ENCODE measurements at places on chromosomes 1 and 21.

DNA sequence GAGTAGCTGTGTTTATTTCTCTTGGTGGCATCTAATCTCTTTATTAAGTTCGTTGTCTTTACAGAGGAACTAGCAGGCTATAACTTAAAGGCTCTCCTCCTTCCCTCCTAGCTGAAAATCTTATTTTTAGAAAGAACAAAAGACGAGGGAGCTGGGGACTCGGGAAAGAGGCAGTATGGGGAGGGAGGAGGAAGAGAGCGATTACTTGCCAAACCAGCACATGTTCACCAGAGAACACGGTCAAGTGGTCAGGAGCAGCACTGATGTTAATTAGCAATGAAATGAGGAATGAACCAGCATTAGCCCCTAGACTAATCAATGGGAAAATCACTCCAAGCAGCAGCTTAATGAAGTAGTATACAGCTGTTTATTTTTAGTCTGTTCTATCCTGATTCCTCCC lies 171.3 kb upstream of the ESRRG start:
- no peak for DNase-seq

DNA sequence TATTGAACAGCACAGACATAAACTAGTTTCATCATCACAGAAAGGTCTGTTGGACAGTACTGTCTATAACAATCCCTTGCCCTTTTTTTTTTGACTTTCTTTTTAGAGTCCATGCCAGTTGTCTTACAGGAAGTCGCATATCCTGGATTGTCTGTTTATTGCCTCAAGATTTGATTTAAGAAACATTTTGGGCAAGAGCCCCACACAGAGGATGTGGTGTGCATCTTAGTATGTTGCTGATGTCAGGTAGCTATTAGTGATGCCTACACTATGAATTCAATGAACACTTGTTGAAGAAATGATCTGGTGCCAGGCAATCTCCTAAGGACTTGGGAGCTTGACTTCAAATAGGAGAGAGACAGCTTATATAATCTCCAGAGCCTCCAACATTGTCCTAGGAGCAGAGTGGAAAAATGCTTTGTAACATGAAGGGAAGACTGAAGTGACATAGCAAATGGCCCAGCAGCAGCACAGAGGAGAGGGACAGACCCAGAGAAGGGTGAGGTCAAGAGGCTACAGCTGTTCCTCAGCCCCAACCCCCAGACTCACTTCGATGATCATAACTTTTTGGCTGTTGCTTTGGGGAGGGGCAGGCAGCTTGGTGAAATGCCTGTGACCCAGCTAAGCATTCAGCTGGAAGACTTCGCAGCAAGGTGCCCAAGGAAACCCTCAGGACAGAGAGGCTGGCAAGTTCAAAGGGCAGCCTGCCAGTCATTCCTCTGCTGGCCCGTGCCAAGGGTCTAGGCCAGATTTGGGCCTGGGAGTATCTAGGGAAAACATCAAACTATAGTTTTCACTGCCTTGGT lies 7.5 kb upstream of the RAB29 start:
- no peak for DNase-seq

- no peak for DNase-seq
Observed at GRCh38 chr1:221718381-221719277, 23.3 kb downstream of the DUSP10 start.

- DNase-seq: no peak
Observed at GRCh38 chr21:29454179-29454578, 155.5 kb downstream of the BACH1 start.

DNA sequence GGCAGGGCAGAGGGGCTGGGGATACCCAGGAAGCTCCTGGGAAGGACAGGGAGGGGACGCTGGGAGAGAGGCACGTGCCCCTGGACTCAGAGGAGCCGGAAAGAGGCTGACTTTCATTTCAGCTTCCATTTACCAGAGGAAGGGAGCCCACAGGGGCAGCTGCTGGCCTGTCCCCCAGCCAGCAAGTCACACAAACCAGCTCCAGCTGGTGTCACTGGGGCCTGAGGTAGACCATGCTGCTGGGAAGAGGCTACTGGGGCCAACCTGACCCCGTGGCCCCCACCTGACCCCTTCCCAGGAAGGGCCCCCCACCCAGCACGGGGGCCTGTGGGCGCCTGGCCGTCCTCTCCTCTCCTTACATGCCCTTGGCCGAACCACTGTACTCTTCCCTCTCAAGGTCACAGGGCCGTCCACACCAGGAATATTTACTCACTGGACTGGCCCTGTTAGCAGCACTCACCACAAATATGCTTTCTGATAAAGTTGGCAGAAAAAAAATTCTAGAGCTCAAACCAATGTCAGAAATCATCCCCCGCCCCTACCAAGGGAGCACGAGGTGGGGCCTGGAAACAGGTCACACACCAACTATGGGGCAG lies 110.5 kb downstream of the CASZ1 start:
- DNase-seq: no peak

GRCh38 chr1:8810987-8811386 lies 6.5 kb downstream of the RERE start:
- DNase-seq: no peak

- DNase-seq: no peak
Observed at GRCh38 chr1:229243638-229244037, 27.3 kb upstream of the RAB4A start.

- DNase-seq: no peak
Observed at GRCh38 chr1:151062741-151063371, 2.7 kb downstream of the MLLT11 start.

- DNase-seq: no peak
Observed at GRCh38 chr1:231855926-231856325, 229.3 kb downstream of the DISC1 start.

- DNase-seq: no peak
Observed at GRCh38 chr1:117286145-117286544, 75.4 kb upstream of the VTCN1 start.

DNA sequence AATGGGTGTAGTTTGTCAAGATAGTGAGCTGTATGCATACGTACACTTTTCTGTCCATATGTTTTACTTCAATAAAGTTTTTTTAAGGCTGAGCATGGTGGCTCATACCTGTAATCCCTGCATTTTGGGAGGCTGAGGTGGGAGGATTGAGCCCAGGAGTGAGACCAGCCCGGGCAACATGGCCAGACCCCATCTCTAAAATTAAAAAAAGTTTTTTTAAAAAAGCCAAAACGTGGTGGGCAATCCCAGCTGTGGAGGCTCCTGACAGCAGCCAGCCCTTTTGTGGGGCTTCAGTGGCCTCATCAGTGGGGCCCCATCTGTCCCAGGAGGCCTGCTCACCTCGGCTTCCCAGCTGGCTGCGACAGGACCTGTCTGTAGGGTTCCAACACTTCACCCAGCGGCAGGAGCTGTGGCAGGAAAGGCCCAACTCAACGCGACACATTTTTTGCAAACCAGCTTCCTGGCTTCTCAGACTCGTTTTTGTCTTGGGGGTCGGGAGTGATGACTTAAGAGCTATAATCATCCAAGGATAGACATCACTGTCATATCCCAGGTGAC lies 56.9 kb upstream of the LBR start:
- no peak for DNase-seq

DNA sequence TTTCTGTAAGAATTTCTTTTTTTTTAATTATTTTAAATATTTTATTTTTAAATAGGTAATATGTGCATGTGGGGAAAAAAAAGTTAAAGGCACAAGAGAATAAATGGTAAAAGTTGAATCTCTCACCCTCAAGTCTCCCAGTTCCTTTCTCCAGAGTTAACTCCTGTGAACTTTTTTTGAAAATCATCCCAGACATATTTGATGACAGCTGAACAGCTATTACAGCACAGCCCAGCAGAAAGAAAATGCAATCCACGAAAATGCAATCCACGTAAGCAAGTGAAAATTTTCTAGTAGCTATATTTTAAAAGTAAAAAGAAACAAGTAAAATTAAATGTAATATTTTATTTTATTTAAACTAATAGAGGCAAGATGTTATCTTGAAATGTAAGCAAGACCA lies 310.0 kb upstream of the RUNX1 start:
- no peak for DNase-seq

- no peak for DNase-seq
Observed at GRCh38 chr21:41074396-41075184, 93.4 kb upstream of the BACE2 start.

- no peak for DNase-seq
Observed at GRCh38 chr1:8010080-8010664, 15.9 kb downstream of the ERRFI1 start.

DNA sequence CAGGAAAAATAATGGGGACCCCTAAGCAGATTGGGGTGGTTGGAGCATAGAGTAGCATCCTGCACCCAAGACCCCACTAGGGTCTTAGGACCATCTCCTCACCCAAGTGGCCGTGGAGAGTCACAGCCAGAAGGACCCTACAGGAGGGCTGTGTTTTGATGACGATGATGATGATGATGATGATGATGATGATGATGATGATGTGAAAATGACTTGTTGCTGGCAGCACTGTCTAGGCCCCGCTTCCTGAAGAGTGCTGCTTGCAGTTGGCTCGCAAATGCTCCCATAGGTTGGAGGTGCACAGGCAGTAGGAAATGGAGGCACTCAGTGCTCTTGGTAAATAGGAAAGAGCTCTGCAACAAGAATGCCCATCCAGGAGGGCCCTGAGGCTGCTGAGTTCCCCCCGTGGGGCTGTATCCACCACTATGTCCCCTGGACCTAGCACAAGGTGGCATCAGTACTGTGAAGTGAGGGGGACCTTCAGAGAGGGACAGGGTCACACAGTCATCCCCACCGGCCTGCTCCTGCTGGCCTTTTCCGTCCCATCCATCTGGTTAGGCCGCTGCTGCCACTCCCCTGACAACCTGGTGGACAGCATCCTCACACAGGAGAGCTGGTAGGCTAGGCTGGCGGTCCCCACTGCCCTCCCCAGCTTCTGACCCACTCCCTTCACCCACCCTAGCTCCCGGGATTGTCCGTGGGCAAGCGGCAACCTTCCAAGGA lies 139.6 kb downstream of the FOXD2 start:
- no peak for DNase-seq

DNA sequence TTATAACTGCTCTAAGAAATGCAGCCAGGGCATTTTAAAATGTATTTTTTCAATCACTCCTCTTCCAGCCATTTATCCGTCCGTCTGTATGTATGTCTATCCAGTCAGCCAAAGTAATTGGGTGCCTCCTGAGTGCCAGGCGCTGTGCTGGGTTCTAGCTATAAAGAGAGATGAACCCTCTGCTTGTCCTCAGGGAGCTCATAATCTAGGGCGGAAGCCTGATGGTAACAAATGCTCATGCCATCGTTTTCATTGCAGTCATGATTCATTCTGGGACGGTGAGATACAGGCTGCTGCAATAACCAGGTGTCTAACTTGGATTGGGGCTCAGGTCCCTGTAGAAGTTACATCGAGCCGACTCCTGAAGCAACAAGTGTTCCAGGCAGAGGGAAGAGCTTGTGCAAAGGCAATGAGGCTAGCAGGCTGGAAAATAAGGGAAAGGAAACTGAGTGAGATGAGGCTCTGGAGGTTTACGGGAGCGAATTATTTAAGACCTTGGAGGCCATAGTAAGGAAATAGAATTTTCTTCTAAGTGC lies 11.6 kb downstream of the IFI6 start:
- DNase-seq: no peak

GRCh38 chr1:218852527-218852926 lies 321.2 kb upstream of the LYPLAL1 start:
- no peak for DNase-seq

DNA sequence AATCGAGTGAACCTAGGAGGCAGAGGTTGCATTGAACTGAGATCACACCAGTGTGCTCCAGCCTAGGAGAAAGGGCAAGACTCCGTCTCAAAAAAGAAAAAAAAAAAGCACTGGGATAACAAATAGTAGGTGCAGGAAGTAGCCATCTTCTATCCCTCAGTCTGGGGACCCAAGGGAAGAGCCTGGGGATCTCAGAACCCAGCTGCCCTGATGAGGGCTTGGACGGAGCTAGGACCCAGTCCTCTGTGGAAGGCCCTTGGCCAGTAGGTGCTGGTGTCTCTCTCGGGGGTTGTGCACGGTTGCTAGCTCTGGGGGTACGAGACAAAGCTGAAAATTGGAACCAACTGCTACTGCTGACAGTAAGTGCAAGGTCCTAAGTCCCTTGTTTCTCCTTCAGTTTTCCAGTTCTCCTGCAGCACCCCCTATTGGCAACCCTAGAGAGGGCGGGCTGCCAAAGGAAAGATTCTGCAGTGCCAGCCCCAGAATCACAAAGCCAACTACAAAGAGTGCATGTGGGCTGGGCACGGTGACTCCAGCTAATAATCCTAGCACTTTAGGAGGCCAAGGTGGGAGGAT lies 57.6 kb upstream of the KIF1B start:
- DNase-seq: peak; percentile 46

GRCh38 chr1:174939775-174940545 lies 59.8 kb upstream of the CACYBP start:
- no peak for DNase-seq

GRCh38 chr21:43812139-43812821 lies 22.9 kb downstream of the RRP1 start:
- DNase-seq: no peak

GRCh38 chr1:24418898-24419628 lies 3.5 kb downstream of the NIPAL3 start:
- DNase-seq: peak; percentile 84

GRCh38 chr1:221837896-221838295 lies 96.0 kb upstream of the DUSP10 start:
- DNase-seq: no peak

DNA sequence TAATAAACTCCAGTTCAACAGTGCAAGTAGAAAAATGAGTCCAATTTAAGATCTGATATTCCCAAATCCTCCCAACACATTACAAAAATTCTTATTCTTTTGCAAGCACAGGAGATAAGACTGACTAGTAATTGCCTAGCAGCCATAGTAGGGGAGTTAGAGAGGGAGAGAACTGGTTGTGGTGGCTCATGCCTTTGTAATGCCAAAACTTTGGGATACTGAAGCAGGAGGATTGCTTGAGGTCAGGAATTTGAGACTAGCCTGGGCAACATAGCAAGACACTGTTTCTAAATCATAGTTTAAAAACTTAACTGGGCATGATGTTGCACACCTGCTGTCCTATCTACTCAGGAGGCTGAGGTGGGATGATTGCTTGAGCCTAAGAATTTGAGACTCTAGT lies 26.7 kb upstream of the PAPPA2 start:
- no peak for DNase-seq

DNA sequence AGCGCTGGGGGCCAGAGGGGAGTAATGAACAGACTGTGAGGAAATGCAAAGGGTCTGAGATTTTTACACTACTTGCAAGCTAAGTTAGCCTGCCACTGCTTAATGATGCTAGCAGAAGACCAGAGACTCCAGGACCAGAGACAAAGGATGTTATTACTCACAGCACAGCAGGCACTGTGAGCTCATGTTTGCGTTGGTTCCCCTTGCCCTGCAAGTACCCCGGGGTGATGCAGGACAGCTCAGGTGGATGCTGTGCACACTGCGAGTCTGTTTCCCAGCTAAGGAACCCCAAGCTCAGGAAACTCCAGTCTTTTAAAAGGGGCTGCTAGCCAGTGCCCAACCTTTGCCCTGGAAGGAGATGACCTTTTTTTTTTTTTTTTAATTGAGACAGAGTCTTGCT lies 1.2 kb downstream of the FHAD1 start:
- no peak for DNase-seq

GRCh38 chr1:98232678-98233077 lies 311.8 kb upstream of the DPYD start:
- DNase-seq: no peak

DNA sequence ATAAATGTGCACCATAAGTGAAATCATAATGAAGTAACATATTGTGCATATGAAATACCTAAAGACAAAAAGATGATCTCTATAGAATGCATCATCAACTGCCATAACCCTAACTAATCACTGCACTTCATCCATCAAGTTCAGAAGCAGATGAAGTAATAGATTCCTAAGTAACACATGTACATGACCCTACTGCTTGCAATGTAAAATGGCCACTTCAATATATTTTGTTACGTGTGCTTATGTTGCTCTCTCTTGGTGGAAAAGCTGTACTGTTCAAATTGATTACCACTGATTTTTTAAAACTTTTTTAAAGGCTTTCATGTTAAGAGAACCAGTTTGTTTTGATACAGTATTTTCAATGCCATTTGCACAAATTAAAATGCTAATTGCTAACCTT lies 141.8 kb downstream of the TTLL7 start:
- no peak for DNase-seq

All from foreskin melanocyte (primary cell).